ENCODE measurements at places on chromosomes 5 and 9. TPM values are rescaled to one million over a fixed set of nuclear protein-coding genes. Genes with fewer than 3 reads are reported as not detected.

Gene ANKRD18A
- total RNA-seq, result 6.1 TPM

Gene HEMGN
- total RNA-seq, result 1.9 TPM

Gene HMHB1
- not detected for total RNA-seq

Gene QRFP
- total RNA-seq, result not detected

Gene TMEFF1
- 0.27 TPM for total RNA-seq

Gene ANKRD33B
- 2.5 TPM for total RNA-seq

Gene ZNF454
- total RNA-seq, result not detected

Gene PRUNE2
- total RNA-seq, result 0.38 TPM

Gene IL4
- total RNA-seq, result not detected
